ENCODE measurements at places on chromosomes 2 and 18.

DNA sequence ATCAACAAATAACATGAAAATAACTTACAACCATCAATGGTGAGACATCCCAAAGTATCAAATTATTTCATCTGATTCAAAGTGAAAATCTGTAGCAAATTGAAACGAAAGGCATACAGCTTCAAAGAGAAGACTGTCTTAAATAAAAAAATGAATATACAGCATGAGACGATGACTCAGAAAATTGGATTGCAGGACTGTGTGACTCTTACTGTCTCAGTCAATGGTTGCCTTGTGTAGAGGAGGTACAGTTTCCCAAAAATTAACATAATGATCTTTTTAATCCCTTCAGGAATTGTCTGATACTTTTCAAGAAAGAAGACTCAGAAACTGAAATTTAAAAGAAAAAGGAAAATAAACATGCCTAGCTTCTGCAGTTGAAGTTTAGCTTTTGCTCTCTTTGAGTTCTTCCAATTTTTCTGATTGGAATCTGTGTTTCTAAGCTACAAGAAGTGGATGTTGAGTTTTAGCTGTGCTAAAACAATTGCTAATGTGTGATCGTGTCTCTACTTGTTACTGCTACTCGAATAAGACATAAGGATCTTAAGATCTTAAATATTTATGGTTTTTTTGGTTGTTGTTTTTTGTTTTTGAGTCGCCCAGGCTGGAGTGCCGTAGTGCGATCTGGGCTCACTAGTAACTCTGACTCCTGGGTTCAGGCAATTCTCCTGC, 41.1 kb upstream of the EPB41L3 start:
- no peak for DNase-seq

DNA sequence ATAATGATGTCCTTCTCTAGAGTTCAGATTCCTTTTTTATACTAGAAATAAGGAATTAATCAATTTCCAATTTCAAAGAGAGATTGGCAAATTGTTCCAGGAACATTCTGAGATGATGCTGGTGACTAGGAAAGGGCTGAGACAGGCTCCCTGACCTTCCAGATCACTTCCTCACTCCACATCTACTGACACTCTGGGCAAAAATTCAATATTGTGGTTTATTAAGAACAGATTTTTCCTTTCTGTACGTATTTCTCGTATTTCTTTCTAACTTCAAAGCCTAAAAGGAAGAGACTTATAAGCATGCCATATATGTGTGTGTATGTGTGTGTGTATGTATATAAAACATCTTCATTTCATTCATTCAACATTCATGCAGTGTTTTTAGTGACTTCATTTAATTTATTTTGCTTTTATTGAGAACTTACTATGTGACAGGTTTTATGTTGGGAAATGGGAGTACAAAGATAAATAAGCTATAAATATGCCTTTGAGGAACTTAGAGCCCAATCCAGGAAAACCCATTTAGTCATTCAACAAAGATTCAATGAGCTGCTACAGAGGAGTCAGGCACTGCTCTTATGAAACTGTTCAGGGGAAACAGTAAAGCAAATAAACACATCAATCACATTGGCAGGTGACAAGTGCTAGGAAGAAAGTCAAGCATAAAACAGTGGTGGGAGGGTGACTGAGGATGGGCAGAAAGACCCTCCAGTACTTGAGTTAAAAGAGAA, 137.9 kb downstream of the RDH14 start:
- DNase-seq, result no peak

GRCh38 chr2:191832668-191833067, 14.2 kb downstream of the CAVIN2 start:
- DNase-seq, result no peak

DNA sequence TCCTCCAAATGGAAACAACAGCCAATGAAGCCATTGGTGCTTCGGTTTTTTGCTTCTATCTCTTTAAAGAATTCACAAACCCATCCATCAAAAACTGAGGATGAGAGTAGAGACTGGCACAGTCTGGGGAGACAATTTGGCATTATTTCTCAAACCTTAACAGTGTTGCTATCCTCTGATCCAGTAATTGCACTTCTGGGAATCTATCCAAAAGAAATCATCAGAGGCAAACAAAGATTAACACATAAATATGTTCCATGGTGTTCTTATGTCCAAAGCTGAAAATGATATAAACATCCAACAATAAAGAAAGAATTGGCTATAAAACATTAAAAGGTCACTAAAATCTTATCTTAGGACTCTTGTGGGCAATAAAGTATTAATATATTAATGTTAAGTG, 35.1 kb downstream of the REEP1 start:
- no peak for DNase-seq

All from NCI-H1436 (cell line).